ENCODE measurements at places on chromosomes 5 and 9. TPM values are rescaled to one million over a fixed set of nuclear protein-coding genes. Genes with fewer than 3 reads are reported as not detected.

Gene PCDHB8
- not detected for total RNA-seq

Gene NUP155
- total RNA-seq, result 19.1 TPM

Gene NME5
- 1.7 TPM for total RNA-seq

Gene ADAMTS16
- 0.52 TPM for total RNA-seq

Gene OTULINL
- total RNA-seq, result 4.8 TPM

Gene GARIN3
- total RNA-seq, result not detected

Gene NTRK2
- not detected for total RNA-seq

Gene ERAP2
- total RNA-seq, result 2.8 TPM

Gene BTNL3
- not detected for total RNA-seq

Gene PTPRD
- 65.2 TPM for total RNA-seq

Gene WNT8A
- not detected for total RNA-seq

Gene LRRC19
- not detected for total RNA-seq

Measured in epithelial cell of alveolus of lung (primary cell).